Cerebellar nuclear complex (tissue), 1 donor: ENCODE measurements at places on chromosomes 7 and 10.

DNA sequence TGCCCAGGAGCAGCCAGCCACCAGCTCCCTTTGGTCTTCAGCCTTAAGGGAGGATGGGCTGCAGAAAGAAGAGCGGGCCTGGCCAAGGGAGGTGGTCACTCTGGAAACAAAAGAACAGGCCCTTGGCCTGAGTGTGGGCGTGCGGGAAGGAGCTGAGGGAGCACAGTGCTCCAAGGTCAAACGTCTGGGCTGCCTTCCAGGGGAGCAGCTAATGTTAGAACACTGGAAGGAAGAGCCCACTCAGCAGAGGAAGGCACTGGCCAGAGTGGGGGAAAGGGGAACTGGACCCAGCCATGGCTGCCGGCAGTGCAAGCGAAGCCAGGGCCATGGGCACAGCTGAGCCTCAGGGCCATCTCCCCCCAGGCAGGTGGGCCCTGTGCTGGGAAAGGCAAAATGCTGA, 42.7 kb downstream of the FAM53B start:
- DNase-seq, result no peak

DNA sequence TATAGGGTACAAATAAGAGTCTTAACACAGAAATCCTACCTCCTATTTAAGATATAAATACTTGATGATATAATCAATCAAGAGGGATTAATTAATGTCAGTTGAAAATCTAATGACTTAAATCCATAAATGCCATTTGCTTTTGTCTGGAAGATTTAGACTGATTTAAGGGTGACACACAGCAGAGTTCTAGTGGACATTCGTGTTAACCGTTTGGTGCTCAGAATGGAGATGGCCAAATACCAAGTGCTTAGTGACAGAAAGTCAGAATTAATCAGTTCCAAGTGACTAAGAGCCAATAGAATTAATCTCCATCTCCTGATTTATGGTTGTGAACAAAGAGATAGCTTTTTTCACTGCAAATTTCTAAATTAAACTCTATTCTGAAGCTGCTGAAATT, 36.2 kb downstream of the NAMPT start:
- no peak for DNase-seq

GRCh38 chr7:956031-956430, 1.6 kb upstream of the ADAP1 start:
- DNase-seq, result peak; percentile 81

GRCh38 chr10:51658000-51658399, 41.4 kb downstream of the CSTF2T start:
- DNase-seq, result no peak

DNA sequence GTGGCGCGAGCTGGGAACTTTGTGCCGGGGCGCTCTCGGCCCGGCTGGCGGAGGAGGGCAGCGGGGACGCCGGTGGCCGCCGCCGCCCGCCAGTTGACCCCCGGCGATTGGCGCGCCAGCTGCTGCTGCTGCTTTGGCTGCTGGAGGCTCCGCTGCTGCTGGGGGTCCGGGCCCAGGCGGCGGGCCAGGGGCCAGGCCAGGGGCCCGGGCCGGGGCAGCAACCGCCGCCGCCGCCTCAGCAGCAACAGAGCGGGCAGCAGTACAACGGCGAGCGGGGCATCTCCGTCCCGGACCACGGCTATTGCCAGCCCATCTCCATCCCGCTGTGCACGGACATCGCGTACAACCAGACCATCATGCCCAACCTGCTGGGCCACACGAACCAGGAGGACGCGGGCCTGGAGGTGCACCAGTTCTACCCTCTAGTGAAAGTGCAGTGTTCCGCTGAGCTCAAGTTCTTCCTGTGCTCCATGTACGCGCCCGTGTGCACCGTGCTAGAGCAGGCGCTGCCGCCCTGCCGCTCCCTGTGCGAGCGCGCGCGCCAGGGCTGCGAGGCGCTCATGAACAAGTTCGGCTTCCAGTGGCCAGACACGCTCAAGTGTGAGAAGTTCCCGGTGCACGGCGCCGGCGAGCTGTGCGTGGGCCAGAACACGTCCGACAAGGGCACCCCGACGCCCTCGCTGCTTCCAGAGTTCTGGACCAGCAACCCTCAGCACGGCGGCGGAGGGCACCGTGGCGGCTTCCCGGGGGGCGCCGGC, 870 bp downstream of the FZD1 start:
- DNase-seq, result no peak

DNA sequence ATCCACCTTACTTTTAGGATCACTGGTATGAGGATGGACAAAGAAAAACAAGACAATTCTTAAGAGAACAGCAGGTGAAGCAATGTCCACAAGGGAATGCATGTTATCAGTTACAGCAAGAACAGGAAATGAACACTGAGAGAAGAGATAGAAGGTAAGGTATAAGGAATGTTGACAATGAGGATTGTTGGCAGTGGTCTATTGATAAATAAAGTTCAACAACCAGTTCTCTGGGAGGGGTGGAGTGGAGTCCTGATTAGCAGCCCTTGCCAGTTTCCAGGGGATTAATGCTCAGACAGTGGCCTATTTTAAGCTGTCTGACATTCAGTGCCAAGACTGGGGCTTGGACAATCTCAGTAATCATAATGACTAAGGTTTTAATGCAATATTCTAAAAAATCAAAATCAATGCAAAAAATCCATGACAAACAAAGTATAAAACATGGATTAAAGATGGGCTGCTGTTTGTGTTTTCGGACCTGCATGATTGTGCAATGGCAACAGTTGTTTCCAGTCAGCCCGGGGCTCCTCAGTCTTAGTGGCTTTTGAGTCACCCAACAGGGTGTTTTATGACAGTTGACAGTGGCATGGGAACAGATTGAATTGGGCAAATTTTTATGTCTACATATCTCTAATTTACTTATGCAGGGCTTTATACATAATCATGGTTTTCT, 13.8 kb upstream of the AKR1B1 start:
- no peak for DNase-seq

DNA sequence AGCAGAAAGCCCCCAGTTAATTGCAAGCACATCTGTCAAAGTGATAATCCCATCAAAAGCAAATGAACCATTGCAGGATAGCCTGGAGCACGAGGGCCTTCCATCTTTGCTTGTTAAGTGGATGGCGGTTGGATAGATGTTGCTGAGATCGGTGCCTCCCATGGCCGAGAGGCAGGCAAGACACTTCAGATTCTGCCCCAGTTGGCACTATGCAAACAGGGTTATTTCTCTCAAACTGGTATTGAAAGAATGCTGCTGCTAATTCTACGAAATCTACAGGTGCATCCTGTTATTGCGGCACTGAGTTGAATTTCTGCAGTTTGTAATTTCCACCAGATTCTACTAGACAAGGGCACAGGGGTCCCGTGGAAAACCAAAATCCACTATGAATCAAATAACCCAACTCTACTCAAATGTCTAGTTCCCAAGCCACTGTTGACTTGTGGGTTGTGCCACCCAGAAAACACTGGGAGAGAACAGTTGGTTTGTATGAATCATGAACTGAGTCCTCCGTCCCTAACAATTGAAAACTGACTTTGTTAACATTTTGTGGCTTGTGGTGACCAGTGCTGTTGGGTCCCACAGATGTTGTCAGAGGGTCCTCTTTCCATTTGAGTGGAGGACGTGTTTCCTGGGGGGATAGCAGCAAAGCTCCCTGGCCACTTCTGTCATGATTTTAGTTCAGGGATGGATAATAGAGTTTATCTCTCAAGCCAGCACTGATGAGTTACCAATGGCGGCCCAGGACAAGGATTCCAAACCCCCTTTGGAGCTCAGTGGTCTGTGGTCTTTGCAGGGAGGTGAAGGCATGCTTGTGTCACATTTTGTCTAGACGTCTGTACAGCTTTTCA, 7.1 kb upstream of the IL2RA start:
- DNase-seq, result no peak

- no peak for DNase-seq
These were observed 79.5 kb upstream of the GPR141 start for GRCh38 chr7:37604078-37604477.

DNA sequence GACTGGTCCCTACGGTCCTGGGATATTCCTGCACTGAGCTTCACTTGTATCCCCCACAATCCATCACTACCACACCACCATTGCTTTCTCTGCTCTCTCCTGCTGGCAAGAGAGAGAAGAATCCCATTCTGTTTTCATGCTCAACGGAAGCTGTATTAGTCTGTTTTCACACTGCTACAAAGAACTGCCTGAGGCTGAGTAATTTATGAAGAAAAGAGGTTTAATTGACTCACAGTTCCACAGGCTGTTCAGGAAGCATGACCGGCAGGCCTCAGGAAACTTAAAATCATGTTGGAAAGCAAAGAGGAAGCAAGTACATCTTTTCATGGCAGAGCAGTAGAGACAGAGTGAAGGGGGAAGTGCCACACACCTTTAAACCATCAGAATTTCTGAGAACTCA, 260.4 kb upstream of the LYZL1 start:
- DNase-seq, result no peak

- DNase-seq, result no peak
These were observed 192.6 kb upstream of the C7orf33 start for GRCh38 chr7:148397985-148398384.

DNA sequence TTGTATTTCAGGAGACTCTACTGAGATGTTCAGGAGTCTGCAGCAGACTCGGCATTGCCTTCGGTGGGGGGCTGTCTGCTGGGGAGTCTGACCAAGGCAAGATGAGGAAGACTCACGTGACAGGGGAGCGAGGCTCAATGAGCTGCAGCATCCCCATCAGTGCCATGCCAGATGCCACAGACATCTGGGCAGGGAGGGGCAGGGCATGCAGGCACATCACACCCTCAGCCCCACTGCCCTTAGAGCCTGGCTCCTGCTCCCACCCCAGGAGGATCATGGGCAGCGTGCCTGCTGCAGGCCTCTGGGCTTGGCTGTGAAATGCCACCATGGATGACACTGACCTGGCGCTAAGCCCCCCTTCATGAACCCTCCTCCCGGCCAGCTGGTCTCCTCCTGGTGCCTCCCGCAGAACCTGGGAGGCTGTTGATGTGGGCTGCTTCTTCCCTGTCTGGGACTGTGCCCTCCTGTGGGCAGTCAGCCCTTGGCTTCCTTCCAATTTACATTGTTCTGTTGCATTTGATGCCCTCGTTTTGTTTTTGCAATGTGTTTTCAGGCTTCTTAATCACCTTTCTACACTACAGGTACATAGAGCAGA, 235.0 kb downstream of the PAXIP1 start:
- no peak for DNase-seq

- DNase-seq, result no peak
These were observed 41.1 kb upstream of the CABCOCO1 start for GRCh38 chr10:61621605-61622051.

- DNase-seq, result no peak
These were observed 23.9 kb upstream of the CYCS start for GRCh38 chr7:25148772-25149575.

GRCh38 chr7:131293018-131293417, 34.7 kb upstream of the MKLN1 start:
- no peak for DNase-seq

- no peak for DNase-seq
These were observed 707 bp upstream of the C1GALT1 start for GRCh38 chr7:7181519-7182155.

DNA sequence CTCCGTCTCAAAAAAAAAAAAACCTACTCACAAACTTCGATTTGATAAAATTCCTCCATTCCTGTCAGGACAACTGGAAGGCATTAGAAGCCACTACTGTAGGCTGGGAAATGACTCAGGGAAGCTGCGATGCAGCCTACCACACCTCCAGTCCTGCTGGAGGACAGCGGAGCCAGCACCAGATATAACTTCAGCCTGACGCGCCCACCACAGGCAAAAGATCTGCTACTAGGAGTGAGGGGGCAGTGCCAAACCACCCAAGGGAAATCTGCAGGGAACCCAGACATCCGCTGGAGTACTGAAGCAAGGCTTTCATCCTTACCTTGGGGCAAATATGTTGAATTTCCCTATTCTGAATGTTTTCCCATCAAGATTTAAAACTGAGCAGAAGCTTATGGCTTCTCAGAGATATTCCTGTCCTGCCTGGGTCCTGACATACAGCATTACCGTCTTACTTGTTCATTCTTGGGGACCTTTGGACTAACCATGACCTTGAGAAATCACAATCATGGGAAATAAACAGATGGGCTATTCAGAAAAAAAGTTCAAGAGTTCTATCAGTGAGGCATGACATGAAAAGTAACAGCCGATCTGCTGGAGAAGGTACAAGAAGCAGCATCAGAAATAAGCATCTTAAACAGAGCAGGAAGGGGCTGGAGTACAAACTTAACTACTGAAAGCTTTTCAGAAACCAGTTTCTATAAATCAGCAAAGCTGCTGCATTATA, 20.4 kb downstream of the BCCIP start:
- no peak for DNase-seq

DNA sequence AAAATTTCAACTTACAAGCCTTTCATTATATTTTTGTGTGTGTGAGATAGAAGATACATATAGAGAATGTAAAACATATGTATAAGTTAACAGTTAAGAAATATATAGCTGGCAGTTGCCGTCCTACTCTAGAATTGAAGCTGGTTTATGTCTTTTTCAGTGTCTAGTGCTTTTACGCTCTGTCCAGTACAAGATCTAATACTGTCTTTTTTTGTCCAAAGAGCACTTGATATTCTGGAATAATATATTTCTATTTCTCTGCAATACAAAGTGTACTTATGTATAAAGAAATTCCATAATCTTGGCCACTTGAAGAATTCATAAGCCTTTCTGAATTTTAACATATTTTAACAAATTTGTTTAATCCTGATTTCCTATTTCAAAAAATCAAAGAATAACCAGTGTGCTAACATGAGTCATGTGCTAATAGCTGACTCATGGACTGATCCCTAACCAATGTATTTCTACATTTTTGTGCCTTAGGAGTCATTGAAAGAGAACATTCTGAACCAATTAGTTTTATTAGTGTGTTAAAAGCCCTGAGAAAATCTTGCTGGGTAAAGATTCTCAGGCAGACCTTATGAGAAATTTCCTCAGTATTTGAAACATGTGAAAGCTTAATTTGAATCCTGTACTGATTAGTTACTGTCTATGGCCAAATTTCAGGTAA, 73.2 kb upstream of the CCAR1 start:
- no peak for DNase-seq

DNA sequence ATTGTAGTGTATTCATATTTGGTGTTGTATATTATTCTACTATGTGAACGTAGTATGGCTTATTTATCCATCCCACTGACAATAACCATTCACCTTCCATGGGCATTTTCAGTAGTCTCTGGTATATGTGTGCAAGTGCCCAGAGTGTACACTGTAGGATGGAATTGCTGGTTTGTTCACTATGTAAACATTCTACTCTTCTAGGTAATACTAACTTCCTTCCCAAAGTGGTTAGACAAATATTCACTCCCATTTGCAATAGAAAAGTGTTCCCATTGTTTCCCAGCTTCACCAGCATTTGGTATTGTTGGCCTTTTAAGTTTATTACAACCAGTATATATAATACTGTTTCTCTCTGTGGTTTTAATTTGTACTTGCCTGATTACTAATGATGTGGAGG, 153.7 kb downstream of the C7orf25 start:
- no peak for DNase-seq

- no peak for DNase-seq
These were observed 19.1 kb upstream of the SOSTDC1 start for GRCh38 chr7:16484453-16485158.

- DNase-seq, result no peak
These were observed 36.8 kb downstream of the LRRC72 start for GRCh38 chr7:16563281-16564022.

- DNase-seq, result no peak
These were observed 560.3 kb upstream of the POM121L12 start for GRCh38 chr7:52475001-52475582.
